ENCODE measurements at places on chromosomes 11 and 22. TPM values are rescaled to one million over a fixed set of nuclear protein-coding genes. Genes with fewer than 3 reads are reported as not detected.
A peak's percentile ranks its signal among the peaks of the same experiment; 100 is the strongest.

- no peak for DNase-seq
Observed at GRCh38 chr11:38814670-38815069, 2216.6 kb upstream of the RAG2 start.

DNA sequence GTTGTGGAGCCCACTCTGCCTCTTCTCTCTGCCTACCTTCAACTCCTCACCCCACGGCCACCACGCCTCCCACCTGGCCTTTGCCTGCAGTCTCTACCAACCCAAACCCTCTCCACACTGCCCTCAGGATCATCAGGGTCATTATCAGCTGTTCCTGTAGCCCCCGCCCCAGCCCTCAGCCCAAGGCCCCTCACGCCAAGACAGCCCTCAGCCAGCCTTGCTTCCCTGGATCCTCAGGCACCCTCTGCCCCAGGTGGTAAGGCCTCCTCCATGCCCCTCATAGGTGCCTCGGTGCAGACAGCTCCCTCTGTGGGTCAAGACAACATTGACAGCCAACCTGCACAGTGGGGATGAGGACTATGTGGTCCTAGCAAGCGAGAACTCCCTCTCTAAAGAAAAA is 1.7 kb downstream of the SBF1 start:
- no peak for DNase-seq

DNA sequence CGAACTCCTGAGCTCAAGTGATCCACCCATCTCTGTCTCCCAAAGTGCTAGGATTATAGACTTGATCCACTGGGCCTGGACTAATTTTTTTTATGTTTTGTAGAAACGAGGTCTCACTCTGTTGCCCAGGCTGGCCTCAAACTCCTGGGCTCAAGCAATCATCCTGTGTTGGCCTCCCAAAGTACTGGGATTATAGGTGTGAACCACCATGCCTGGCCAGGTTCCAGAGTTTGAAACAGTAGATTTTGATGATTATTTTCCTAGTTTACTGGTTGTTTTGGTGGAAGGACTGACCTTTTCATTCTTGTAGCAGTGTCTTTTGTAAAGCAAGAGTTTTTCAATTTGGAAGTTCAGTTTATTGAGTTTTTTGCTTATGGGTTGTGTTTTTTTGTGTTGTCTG is 15.0 kb downstream of the CABIN1 start:
- DNase-seq, result no peak

DNA sequence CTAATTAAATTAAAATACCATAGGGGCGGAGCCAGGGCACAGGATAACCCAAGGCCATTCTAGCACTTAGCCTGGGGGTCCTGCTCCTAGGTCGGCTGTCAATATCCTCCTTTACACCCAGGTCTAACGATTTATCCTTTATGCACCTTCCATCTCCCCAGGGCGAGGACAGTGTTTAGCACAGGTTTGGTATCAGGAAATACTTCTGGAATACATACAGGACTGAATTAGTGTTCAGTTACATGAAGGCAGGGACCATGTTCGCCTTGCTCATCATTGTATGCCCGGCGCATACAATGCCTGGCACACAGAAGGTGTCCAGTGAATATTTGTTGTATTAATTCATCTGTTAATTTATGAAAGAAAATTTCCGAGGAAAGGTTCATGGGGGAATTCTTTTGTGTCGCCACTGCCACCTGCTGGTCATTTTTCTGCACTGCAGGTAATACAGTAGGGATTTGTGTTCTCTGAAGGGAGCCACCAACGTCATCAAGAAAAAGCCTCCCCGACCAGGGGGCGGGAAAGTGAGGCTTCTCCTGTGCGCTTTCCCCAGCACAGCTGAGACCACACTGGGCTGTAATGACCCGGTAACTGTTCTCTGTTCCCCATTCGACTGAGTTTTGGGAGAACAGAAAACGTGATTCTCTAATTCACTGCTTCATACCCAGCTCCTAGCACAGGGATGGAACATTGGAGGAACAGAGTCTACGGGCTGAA is 68.7 kb upstream of the ASPHD2 start:
- DNase-seq, result peak; percentile 50

- no peak for DNase-seq
Observed at GRCh38 chr11:128803449-128804245, 63.4 kb downstream of the KCNJ1 start.

The GDPD4 gene
- polyA plus RNA-seq, result 0.13 TPM

DNA sequence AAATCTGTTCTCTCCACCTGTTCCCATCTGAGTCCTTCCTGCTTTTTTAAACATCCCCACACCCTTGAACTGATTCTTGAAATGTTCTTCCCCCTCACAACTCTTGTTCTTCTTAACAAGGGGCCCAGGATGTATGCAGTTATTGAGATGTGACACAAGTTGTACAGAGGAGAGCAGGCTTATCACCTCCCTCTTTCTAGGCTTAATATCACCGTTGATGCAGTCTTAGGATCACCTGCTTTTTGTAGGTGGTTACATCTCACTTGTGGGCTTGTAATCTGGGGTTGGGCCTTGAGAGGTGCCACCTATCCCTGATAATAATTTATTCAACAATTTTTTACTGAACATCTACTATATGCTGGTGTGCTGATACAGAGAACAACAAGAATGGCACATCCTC is 6.2 kb downstream of the CRYBB3 start:
- DNase-seq, result no peak

- DNase-seq, result no peak
Observed at GRCh38 chr22:47288680-47289079, 526.2 kb downstream of the TBC1D22A start.

DNA sequence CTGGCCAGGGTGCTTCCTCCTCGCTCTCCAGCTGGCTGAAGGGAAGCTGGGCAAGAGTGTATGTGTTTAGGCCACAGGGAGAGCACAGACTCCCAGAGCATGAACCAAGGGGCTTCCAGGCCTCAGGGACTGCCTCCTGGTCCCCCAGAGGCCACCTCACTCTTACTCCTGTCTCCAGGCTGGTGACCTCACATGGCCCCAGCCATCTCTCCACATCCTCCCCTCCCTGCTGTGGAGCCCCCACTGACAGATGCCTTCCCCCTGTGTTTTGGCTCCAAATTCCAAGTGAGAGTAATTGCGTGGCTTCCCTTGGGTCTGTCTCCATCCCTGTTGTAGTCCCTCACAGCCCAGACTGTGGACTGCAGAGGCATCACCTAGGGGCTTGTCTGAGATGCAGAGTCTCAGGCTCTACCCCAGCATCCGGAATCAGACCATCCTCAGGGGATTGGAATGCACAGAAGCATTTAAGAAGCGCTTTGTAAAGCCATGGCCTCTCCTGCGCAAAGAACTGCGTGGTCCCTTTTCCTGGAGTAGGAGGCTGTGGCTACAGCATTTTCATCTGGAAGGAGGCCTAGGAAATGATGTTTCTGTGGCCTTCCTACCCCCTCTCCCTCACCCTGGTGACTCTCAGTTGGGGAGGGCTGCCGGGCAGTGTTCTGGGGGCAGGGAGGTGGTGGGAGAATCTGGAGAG is 91.1 kb downstream of the ATXN10 start:
- no peak for DNase-seq

- no peak for DNase-seq
Observed at GRCh38 chr22:46659791-46660186, 39.6 kb downstream of the GRAMD4 start.

The ASPHD2 gene
- polyA plus RNA-seq, result 4.2 TPM

The GAL3ST1 gene
- 32.0 TPM for polyA plus RNA-seq

DNA sequence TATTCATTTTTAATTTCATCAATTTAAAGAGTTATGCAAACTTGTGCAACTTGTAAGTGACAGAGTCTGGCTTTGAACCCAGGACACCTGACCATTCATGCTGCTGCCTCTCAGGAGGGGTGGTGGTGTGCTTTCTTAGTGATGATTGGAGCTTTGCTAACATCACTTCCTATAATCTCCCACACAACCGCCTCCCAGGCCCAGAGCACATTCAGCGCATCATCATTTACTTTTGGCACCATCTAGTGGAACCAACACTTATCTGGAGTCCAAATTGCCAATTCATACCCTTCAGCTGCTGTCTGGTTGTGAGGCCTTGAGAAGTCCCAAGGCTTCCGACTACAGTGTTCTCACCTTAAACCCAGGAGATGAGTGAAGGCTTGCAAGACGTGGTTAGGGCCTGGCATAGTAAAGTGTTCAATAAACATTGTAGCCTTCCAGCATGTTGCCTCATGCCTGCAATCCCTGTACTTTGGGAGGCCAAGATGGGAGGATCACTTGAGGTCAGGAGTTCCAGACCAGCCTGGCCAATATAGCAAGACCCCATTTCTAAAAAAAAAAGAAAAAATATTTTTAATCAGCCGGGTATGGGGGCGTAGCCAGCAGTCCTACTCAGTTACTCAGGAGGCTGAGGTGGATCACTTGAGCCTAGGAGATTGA is 1.1 kb upstream of the TTLL1 start:
- no peak for DNase-seq

GRCh38 chr11:110317516-110317932 is 21.1 kb upstream of the RDX start:
- no peak for DNase-seq

The SHISAL1 gene
- 2.8 TPM for polyA plus RNA-seq

The SOX10 gene
- 1.3 TPM for polyA plus RNA-seq

GRCh38 chr11:91825777-91826176 is 398.8 kb upstream of the FAT3 start:
- no peak for DNase-seq

DNA sequence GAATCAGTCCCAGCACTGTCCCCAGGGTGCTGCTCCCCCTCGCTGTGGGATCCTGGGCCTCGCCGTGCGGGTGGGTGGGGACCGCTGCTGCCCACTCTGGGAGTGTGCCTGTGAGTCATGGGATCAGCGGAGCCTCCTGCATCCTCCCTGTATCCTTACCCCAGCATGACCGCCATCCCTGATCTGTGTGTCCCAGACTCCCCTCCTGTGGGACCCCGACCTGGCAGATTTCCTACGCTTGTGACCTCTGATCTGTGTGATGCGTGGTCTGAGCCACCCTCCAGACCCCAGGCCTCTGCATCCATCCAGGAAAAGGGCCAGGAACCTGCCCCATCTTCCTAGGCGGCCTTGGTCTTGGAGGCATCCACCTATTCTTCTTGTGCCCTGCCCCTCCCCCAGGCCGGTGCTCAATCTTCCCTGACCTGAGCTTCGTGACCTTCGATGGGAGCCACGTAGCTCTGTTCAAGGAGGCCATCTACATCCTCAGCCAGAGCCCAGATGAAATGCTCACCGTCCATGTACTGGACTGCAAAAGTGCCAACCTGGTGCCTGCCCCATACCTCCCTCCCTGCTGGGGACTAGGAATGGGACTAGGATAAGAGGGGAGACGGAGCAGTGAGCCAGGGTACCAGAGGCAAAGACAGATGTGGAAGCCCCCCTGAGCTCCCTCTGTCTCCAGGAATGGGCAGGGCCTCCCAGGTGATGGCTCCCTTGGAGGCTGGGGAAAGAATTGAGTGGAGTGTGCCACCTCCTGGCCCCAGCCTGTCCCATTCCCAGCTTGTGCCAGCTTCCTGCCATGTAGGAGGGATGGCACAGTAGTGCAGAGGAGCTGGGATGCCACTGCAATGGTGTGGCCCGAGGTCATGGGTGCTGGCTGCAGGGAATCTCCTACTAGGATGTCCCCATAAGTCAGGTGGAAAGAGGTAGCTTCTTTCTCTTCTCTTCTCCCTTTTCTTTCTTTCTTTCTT is 65.4 kb downstream of the OTOG start:
- DNase-seq, result no peak

DNA sequence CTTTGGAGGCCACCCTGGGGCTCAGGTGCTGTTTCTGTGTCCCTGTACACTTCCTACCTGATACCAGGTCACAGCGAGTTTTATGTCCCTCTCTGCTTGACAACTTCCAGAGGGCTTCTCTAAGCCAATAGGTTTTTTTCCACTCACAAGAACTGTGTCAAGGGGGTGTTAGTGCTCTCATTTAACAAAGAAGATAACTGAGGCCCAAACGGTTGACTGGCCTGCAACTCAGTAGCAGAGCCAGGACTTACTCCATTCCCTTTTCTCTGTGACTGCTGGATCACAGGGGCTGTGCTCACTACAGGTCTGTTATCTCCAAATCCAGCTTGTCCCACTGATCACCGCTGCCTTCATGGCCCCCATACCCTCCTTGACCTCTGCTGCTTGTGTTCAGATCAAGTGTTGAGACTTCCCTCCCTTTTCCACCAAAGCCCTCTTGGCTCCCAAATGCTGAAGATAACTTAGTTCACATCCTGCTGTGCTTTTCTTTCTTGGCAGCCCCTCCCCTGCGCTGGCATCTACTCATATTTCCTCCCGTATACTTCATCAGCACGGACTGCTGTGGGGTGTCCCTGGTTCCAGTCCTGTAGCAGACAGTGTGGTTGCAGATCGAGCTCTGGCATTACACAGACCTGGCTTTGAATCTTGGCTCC is 41.3 kb downstream of the POU2F3 start:
- DNase-seq, result no peak

DNA sequence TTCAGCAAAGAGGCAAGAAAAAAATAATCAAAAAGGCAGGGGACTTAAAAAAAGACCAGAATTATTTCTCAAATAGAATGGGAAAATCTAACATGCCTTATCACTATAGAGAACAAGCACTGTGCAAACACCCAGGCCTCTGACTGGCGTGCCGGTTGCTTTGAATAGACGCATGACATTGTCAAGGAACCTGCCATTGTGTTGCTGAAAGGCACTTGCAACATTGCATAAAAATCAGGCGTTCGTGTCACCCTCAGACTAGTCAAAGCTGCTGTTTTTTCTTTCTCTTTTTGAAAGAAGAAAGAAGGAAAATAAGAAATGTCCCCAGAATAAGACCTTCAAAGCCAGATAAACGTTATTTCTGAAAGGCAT is 549.3 kb upstream of the CADM1 start:
- DNase-seq, result no peak

GRCh38 chr22:46499805-46500189 is 37.6 kb downstream of the CELSR1 start:
- no peak for DNase-seq

GRCh38 chr11:74966651-74967050 is 17.6 kb downstream of the SPCS2 start:
- DNase-seq, result no peak

- no peak for DNase-seq
Observed at GRCh38 chr11:15940462-15941205, 415.7 kb downstream of the SOX6 start.

The PACS1 gene
- polyA plus RNA-seq, result 59.2 TPM

- no peak for DNase-seq
Observed at GRCh38 chr11:12783765-12784164, 109.5 kb downstream of the TEAD1 start.

GRCh38 chr22:42033263-42034181 is 34.9 kb downstream of the WBP2NL start:
- no peak for DNase-seq
